ENCODE measurements at places on chromosomes 2 and 18.

- no peak for DNase-seq
Observed at GRCh38 chr2:168961450-168962229, 60.5 kb downstream of the G6PC2 start.

DNA sequence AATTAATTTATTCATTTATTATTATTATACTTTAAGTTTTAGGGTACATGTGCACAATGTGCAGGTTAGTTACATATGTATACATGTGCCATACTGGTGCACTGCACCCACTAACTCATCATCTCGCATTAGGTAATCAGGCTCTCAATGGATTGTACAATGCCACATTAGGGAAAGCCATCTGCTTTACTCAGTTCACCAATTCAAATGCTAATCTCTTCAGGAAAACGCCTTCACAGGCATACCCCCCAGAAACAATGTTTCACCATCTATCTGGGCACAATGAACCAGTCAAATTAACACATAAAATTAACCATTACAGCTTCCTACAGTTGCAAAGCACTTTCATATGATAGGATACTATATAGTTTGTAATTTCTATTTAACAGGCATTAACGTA lies 84.8 kb upstream of the DNAJC10 start:
- no peak for DNase-seq

DNA sequence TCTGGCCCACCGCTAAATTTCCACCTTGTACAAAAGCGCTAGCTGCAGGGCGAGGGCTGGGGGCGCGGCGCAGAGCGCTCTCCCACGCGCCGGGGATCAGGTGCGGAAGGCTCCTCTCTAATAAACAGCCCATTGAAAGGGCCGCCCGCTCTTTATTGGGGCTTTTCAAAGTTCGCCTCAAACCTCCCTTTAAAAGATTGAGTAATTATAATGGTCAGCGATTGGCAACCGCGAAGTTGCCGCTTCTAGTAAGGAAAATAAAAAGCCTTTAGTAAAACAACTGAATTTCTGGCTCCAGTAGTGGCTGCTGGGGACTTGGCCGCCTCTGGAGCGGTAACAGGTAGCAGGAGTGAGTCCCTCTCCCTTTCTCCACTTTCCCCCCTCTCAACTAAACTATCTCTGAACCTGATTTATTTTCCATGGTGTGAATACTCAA lies 755 bp downstream of the NEUROD1 start:
- no peak for DNase-seq

DNA sequence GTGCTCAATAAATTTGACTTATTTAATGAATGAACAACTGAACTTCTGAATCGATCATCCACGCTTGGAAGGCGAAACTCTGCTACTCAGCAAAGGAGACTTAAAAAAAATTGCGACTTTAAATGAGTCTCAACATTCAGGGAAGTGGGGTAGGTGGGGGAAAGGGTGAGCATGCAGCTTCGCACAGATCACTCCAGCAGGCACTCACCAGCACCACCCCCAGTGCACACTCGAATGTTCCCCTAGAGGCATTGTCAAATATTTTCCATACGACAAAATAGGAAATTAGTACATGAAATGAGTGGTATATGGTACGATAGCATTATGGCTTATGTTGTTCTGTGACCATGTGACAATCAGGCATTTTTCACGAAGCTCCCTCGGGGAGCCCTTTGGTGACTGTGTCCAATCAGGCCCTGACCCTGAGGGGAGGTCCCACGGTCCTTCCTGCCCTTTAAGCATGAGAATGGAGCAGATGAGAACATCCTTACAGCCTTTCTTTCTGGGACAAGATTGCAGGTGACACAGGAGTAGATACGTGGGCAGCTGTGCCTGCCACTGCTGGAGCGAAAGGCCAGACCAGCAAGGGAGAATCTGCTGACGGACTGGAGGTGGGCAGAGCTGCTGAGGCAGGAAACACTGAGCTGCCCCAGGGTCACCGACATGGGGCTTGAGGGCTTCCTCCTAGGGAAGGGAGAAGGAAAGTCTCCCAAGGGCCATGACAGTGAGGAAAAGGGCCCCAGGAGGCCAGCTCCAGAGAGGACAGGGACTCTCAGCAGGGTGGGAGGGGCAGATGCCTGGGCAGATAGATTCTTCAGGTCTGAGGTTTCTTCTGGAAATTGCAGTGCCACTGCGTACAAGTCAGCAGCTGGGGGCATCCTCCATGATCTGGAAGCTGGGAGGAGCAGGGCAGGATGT lies 101.3 kb upstream of the ID2 start:
- DNase-seq = no peak

DNA sequence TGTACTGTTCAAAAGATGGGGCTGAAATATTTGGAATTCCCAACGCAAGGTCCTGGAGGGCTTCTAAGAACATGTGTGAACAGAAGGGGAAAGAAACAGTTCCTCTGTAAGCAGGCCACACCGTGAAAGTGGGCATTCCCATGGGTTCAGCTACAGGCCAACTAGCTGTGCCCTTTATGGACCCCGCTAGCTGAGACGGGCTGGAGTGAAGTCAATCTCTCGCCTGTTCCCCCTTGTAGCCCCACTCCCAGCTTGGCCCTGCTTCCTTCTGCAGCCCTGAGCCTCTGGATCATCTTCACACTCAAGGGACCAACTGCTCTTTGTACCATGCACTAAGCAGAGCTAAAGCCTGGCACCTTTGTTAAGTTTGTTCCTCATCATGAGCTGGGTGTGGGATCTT lies 55.4 kb downstream of the POLR1A start:
- DNase-seq = no peak

GRCh38 chr2:238421695-238422035 lies 5.1 kb upstream of the ASB1 start:
- no peak for DNase-seq

DNA sequence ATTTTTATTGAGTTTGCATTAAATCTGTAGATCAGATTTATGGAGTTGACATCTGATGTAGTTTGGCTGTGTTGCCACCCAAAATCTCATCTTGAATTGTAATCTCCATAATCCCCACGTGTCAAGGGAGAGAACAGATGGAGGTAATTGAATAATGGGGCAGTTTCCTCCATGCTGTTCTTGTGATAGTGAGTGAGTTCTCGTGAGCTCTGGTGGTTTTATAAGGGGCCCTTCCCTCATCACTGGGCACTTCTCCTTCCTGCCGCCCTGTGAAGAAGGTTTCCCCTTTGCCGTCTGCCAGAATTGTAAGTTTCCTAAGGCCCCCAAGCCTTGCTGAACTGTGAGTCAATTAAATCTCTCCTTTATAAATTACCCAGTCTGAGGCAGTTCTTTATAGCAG lies 32.2 kb downstream of the ZC3H15 start:
- no peak for DNase-seq

- DNase-seq = no peak
Observed at GRCh38 chr2:171480908-171481307, 41.4 kb upstream of the CYBRD1 start.

GRCh38 chr2:199485732-199486335 lies 28.1 kb upstream of the SATB2 start:
- no peak for DNase-seq

GRCh38 chr18:57697426-57697825 lies 75.8 kb upstream of the NARS1 start:
- DNase-seq = no peak

DNA sequence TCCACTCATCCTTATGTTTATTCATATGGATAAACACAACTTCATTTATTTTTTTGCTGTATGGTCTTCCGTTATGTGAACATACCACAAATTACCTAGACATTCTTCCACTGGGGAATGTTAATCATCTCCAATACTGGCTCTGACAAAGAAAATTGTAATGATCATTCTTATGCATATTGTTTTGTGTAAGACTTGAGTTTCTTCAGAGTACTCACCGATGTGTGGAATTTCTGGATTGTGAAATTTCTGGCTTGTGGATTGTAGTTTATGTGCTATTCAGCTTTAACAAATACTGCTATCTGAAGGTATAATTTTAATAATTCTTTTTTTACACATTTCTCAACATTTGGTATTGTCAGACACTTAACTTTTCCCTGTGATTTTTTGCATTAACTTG lies 212.2 kb upstream of the THUMPD2 start:
- no peak for DNase-seq

- no peak for DNase-seq
Observed at GRCh38 chr18:6569813-6570212, 155.1 kb upstream of the L3MBTL4 start.

GRCh38 chr2:87403893-87404175 lies 344.1 kb upstream of the PLGLB2 start:
- no peak for DNase-seq

- no peak for DNase-seq
Observed at GRCh38 chr2:184599054-184599871, 934 bp downstream of the ZNF804A start.

DNA sequence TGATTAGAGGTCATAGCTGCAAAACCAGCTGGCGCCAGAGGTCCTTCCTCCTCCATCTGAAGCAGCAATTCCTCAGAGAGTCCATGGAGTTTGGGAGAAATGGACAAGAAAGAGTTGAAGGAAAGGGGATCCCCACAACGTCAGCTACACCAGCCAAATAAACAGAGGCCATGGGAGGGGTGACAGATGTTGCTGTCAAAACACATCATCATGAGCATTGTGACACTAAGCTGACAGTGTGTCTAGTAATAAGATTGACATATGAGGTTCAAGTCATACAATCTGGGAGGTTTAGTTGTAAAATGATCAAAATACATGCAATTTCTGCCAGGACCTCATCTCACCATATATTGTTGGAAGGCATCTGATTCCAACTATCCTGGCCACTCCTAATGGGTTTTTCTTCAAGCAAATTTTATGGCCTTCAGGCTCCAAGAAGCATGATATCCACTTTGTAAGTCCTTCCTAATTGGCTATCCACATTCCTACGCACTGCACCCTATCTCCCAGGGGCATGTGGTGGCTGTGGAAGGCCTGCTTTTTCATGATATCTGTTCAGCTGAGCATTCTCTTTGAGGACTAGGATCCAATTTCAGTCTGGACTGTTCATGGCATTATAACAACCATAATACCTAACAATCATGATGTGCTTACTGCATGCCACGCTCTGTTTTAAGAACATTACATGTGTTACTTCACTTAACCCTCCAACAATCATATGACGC lies 335.0 kb upstream of the ID2 start:
- DNase-seq = no peak

DNA sequence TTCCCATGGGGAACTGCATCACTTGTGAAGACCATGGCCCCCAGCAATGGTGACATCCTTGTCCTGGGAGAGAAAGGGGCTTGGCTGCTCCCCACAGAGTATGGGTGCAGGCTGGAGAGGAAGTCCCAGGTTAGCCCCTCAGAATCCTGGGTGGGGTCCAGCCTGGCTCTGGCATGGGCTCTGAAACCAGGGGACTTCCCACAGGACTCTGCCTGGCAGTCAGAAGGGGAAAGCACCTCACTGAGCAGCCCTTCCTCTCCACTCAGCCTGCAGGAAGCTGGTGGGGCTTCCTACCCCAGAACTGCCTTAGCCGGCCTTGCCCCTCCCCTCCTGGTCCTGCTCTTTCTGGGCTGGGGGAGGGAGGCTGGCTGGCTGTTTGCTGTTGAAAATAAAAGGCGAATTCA lies 3.7 kb downstream of the NEURL3 start:
- DNase-seq = no peak

GRCh38 chr2:175476374-175476773 lies 294.9 kb upstream of the ATP5MC3 start:
- no peak for DNase-seq

DNA sequence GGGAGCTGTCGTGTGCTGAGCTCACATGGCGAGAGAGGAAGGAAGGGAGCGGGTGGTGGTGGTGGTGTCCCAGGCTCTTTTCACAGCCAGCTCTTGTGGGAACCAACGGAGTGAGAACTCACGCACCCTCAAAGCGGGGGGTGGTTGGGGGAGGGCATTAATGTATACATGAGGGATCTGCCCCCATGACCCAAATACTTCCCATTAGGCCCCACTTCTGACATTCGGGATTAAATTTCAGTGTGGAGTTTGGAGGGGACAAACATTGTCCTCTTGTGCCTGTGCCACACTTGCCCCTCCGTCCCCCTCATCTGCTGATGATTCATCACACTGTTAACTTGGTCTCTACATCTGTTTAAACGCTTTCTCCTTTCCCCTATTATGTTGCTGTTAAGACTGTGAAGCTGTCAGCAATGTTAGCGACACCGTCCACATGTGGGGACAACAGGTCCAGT lies 22.5 kb downstream of the INPP4A start:
- DNase-seq = no peak

Measured in stimulated activated CD8-positive, alpha-beta memory T cell treated with anti-CD3 and anti-CD28 coated beads, Interleukin-7, amount 100 ng/mL, for 24 hours (primary cell).